SK-N-SH (cell line): ENCODE measurements at places on chromosomes 5 and 9.

DNA sequence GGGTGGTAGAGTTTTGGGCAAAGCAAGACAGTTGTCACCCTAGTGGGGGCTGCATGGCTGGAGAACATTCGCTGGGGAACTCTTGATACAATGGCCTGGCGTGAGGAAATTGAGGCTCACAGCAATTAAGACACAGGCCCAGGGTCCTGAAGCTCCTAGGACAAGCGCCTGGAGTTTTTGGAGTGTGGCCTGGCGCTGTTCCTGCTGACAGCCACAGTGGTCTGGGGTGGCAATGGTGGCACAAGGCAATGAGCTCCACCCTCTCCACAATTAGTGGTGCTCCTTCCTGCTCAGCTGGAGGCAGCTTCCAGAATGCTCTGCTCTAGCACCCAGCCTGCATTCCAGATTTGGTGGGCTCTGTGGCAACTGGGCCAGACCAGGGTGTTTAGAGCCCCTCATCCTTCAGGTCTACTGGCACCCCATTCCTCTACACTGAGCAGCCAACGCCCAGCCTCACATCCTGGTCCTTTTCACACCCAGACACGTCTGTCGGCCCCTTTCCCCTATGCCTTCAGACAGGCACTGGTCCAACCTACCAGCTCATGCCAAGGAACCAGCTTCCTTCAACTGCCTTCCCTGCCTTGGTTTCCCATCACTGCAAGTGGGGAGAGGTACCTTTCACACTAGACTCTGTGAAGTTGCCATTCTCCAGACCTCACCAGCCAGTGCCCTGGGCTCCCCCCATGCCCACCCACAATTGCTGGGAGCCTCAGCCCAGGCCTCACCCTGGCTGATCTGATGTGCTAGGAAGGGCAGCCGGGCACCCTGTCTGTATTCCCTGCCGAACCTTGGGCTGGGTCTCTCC is 138.1 kb upstream of the COL5A1 start:
- no peak for DNase-seq

GRCh38 chr5:107499237-107499636 is 171.5 kb downstream of the EFNA5 start:
- no peak for DNase-seq

DNA sequence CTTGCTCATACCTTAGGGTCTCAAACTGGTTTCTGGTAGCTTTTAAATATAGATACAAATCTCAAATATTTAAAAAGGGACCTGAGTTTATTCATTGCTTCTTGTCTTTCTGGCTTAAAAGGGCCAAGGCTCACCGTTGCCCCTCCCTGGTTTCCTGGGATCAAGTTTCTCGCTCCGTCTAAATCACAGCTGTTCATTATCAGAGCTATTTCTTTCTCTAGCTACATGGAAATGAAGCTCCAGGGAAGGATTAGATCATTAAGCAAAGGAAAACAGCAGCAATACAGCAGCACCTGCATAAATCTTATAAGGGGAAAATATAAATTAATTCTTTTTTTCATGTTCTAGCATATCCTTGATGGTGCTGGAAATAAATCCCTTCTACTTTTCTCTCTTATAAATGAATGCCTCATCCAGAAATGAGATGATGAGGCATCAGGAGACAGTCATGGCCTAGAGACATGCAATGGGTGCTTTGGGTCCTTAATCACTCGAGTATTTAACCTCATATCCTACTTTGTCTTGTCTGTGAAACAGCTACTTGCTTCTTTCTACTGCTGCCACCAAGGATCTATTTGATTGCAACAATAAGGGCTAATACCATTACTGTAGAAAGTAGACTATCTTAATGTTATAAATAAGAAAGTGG is 320.1 kb downstream of the TRPM3 start:
- DNase-seq: no peak

GRCh38 chr5:172454358-172455086 is at the start of gene SH3PXD2B:
Gene SH3PXD2B (minus strand): TSS chr5:172454525. CDS start chr5:172454352, 173 bp downstream.
- peak; percentile 94 for DNase-seq

DNA sequence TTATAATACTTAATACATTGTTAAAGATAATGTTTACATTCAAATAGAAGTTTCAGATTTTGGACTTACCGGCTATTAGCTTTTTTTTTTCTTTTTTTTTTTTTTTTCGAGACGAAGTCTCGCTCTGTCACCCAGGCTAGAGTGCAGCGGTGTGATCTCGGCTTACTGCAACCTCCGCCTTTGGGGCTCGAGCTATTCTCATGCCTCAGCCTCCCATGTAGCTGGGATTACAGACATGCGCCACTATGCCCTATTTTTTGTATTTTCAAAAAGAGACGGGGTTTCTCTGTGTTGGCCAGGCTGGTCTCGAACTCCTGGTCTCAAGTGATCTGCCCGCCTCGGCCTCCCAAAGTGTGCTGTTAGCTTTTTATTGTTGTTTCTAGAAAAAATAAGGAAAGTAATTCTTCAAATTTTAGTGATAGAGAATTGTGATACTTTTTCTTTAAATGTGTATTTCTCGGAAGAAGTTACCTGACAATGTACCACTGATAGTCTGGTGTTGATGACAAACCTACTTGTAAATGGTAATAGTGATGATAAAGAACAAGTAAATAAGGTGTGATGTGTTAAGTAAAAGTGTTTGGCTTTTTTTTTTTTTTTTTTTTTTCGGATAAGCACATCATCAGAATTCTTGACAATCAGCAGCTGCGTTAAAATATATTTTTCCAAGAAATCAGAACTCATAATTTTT is 2.7 kb downstream of the CDC42SE2 start:
- DNase-seq: no peak

DNA sequence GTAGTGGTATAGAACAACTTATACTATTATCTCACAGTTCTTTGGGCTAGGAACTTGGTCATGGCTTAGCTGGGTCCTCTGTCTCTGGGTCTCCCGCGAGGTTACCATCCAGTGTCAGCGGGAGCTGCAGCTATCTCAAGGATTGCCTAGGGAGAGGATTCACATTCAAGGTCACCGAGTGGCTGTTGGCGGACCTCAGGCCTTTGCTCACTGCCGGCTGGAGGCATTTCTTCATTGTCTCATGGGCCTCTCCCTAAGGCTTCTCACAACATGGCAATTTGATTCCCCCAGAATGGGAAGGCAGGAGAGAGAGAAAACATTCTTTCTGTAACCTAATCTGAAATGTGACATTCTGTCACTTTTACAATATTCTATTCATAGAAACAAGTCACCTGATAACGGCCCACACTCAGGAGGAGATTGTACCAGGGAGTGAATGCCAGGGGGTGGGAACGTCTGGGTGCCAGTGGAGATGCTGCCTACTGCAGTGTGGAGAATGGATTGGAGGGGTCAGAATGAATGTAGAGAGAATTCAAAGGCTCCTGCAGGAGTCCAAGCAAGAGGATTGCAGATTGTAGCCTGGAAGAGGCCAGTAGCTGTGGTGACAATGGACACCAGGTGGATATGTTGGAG is 29.5 kb upstream of the ANKRD18A start:
- no peak for DNase-seq

DNA sequence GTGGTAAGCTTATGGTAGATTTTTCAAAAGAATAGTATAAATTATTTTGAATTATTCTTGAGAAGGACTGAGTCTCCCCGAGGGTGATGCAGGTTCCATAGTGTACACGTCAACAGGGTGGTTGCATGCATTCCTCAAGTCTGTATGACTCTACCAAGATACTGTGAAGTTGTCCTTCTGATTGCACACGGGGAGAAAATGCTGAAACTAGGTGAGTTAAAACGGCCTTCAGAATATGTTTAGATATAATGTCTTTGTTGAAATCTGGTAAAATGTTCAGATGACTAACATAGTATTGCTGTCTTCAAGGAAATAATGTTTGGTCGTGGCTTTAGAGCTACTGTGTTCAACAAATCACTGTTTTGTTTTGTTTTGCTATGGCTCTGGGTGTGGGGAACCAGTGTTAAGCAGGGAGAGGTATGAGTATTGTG is 22.4 kb upstream of the TNFAIP8 start:
- DNase-seq: no peak

DNA sequence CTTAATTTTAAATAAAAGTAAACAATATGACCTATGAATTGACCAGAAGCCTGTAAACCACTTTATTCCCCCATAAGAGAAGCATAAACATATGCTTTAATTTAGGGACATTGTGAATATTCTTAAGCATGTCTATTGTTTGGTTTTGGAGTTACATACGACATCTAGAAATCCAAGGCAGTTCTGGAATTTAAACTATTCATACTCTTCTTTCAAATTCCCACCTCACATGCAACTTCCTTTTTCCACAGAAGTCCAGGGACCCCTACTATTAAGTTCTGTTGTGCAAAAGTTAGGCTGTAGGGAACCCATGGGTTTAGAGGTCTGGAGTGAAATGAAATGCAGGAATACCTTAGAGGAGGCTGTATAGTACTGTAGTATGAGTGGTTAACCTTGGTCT is 2.1 kb downstream of the RIC1 start:
- DNase-seq: no peak

GRCh38 chr5:83096660-83097339 is 19.5 kb downstream of the XRCC4 start:
- no peak for DNase-seq

GRCh38 chr5:37638897-37639296 is 200.9 kb downstream of the GDNF start:
- no peak for DNase-seq

DNA sequence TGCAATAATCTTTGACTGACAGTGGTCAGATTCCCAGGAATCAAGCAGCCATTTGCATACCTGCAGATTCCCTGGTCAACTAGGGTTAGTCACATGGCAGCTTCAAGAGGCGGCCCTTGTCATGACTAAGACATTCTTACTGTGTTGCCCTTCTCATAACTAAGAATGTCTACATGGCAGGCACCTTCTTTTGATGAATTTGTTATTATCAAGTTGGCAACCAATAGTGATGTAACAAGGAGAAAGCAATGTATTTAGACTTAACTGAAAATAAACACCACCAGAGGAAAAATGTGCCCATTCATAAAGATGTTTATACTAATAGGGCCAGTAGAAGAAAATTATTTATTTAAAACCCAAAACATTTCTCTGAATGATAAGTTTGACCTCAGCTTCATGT is 215.6 kb downstream of the TLE1 start:
- no peak for DNase-seq

GRCh38 chr9:119768266-119768665 is 399.0 kb upstream of the BRINP1 start:
- no peak for DNase-seq

- DNase-seq: no peak
These were observed 194.8 kb downstream of the FBXL7 start for GRCh38 chr5:15694696-15695214.

DNA sequence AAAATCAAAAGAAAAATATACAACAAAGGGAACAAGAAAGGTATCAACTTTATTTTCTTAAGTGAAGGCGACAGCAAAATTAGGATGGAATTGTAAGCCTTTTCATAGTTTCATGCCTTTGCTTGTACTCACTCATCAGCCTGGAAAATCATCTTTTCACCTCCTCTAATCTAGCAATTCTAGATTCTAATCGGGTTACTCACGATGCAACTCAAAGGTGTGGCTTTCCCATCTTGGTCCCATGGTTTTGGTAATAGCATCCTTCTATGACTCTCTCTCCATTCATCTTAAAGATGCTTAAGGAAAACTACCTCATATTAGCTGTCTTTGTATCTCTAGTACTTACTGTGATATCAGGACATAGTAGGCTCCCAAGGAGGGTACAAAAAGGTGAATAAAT is 30.5 kb downstream of the DNAH5 start:
- DNase-seq: no peak

GRCh38 chr5:135568923-135569360 is 9.8 kb downstream of the CXCL14 start:
- DNase-seq: no peak

- no peak for DNase-seq
These were observed 319.8 kb downstream of the SEMA5A start for GRCh38 chr5:9226016-9226536.

DNA sequence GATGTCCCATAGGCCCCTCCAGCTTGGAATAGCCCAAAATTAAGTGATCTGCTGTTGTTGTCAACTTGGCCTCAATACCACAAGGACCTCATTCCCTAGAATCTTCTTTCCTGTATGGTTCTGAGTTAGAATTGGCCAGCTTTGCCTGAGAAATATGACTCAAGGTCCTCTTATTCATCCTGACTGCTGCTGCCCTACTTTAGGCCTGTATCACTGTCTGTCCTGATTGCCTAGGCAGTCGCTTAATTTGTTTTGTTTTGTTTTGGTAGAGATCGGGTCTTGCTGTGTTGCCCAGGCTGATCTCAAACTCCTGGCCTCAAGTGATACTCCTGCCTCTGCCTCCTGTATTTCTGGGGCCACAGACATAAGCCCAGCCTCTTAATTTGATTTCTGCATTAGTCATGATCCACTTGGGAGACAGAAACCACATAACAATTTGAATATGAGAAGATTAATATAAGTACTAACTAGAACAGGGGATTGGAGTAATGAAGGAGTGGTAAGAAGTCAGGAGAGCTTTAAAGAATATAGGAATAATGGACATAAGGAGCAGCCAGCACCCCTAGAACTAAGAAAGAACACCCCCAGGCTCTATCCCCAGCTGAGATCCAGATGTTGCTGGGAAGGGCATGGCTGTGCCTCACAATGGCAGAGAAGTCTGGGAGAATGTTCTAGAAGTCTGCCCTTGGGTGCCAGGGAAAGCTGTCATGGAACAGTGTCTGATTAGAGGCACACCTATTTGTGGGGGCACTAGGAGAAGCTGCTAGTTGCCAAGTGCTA is 4.6 kb downstream of the TEX53 start:
- DNase-seq: no peak

DNA sequence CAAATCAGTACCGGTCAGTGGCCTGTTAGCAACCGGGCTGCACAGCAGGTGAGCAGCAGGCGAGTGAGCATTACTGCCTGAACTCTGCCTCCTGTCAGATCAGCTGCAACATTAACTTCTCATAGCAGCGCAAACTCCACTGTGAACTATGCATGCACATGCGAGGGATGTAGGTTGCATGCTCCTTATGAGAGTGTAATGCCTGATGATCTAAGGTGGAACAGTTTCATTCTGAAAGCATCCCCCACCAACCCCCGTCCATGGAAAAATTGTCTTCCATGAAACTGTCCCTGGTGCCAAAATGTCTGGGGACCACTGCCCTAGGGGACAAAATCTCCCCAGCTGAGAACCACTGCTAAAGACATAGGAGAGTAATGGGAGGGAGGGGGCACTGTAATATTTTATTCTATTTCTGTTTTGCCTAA is 51.1 kb downstream of the P4HA2 start:
- no peak for DNase-seq

DNA sequence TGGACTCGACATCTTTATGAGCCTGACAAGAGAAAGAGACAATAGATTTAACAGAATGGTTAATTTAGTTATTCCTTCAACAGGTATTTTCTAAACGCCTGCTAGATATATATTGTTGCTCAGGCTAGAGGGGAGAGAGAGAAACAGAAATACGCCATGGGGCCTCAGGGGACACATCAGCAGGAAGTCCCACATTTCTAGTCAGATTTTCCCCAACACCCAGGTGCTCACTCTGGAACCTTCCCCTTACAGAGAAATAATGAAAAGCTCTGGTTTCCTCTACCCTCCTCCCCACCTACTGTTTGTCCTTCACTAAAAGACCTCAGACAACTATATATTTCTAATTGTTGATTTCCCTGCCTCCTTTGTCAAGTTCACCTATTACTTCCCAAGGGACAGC is 130.3 kb upstream of the TBC1D2 start:
- no peak for DNase-seq
